ENCODE measurements at places on chromosomes 11 and 22.

DNA sequence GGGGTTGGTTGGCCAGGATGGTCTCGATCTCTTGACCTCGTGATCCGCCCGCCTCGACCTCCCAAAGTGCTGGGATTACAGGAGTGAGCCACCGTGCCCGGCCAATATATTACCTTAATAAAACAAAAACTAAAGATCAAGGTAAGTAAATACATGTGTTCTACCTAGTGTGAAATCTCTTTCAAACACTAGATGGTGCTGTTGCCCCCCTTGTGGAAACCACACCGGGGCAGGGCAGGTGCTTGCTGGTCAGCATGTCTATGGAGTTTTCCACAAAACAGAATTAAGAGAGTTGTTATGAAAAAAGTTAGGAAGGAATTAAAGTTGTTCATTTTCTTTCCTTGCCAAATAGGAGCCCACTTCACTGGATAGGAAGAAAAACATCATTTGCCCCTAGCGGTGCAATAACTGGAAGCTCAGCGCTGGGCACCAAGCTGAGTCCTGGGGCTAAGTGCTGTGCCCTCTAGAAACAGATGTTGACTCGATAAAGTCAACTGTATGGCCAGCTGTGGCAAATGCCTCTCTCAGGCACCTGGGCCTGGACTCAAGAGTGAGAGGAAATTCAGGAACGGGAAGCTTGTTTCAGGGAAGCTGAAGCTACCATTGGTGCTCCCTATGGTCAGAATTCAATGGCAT, 6.3 kb upstream of the KCNJ5 start:
- H3K36me3 ChIP-seq = no peaks in the 10 kb centered on the region
- no peak for DNase-seq
- peaks cover 4% of the 10 kb centered on the region for H3K27me3 ChIP-seq
- H3K27ac ChIP-seq = no peak overlapping the region
- peaks cover 4% of the 10 kb centered on the region for H3K4me1 ChIP-seq

DNA sequence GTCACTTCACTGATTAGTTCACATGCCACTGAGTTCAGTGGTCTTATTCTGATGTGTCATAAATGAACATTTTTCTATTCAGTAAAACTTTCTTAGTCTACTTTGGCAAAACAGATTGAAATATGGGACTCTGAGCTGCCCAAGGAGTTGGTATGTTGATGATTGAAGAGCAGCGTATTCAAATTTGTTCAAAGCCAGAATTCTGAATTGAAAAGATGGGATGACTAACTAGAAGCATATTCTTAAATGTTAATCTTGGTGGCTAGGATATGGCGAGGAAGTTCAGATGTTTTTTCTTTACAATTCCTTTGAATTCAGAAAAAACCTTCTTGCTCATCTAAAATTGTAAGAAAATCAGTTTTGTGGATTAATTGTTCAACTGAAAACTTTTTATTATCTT, 34.7 kb downstream of the KMT2A start:
- DNase-seq = no peak
- no peaks in the 10 kb centered on the region for H3K27me3 ChIP-seq
- H3K4me3 ChIP-seq = no peak overlapping the region
- H3K27ac ChIP-seq = no peak overlapping the region

GRCh38 chr11:120658071-120658423, 146.5 kb downstream of the GRIK4 start:
- H3K36me3 ChIP-seq = no peaks in the 10 kb centered on the region
- DNase-seq = no peak
- H3K4me3 ChIP-seq = no peak overlapping the region

GRCh38 chr11:3826721-3827120, 14.0 kb downstream of the RHOG start:
- peaks cover 47% of the 10 kb centered on the region for H3K36me3 ChIP-seq
- peaks cover 19% of the 10 kb centered on the region for H3K4me1 ChIP-seq
- no peak overlapping the region for H3K27ac ChIP-seq

GRCh38 chr11:134045799-134046635, 22.9 kb upstream of the JAM3 start:
- DNase-seq = no peak
- no peak overlapping the region for H3K4me3 ChIP-seq
- H3K36me3 ChIP-seq = no peaks in the 10 kb centered on the region
- peaks cover 5% of the 10 kb centered on the region for H3K4me1 ChIP-seq

Data from lower lobe of right lung (tissue), 2 donors.